ENCODE measurements at places on chromosomes 5 and 9.

GRCh38 chr5:27403243-27403882 is 365.0 kb upstream of the CDH9 start:
- DNase-seq: no peak

DNA sequence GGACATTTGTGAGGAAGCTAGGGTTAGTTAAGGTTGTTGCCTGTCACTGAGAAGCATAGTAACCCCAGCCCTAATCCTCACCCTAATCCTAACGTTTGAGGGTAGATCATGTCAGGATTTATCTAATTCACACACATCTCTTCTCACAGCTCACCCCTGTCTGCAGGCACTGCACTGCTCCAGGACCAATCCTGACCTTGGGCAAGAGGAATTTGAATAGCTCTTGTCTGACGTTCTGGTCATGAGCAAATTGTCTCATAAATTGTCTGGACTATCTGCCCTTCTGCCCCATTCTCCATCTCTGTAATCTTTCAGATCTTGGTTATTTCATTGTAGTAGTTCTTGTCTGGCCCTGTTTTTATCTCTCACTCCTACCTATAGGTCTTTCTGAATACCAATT is 18.7 kb downstream of the CRHBP start:
- no peak for DNase-seq

DNA sequence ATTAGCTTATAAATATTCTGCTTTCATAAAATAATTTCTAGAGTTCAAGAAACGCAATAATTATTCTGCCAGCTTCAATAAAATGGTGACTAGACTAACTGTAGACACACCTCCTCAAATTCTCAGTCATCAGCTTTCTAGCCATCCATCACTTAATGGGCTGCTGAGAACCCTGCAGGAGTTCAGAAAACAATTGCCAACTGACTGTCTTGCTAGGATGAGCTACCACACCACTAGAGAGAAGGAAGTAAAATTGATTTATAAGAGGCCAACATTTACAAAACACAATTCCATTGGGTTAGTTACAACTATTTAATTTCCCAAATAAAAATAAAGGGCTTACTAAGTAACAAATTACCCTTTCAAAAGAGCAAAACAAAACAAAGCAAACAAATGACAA is 126.5 kb upstream of the PAPPA start:
- no peak for DNase-seq

DNA sequence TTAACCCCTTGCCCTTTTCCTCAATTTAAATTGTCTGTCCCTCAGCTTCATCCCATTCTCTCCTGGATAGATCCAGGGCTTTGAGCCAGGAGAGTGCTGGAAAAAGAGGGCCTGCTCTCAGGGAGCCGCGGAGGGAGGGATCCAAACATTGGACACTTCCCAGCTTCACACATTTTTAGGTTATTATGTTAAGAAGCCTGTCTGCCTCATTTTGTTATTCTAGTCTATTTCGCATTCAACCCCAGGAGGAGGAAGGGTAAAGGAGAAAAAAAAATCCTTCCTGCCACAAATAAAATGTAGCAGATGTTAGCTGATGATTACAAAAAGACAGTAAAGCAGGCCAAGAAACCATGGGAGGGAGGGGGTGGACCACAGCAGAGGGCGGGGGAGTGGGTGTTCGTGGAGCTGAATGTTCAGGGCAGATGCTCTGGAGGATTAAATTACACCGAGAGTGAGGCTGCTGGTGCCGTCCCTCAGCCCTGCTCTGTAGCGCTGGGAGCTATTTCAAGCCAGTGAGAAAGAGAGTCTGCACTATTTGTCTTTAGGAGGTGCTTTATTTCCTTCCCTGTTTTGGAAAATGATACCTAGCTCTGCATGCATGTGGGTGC is 60.6 kb upstream of the ZFR start:
- DNase-seq: peak; percentile 5

DNA sequence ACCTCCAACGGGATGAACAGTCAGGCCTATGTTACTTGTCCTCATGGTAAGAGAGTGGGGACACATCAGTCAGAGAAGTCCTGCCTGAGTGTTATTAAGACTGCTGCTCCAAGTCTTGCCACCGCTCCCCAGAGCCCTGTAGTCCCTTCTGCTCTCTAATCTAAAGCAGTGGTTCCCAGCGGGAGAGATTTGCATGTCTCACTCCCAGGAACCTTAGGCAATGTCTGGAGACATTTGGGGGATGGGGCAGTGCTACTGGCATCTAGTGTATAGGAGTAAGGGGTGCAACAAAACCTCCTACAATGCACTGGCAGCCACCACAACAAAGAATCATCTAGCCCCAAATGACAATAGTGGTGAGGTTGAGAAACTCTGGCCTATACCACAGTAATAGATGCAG is 2.6 kb upstream of the SVEP1 start:
- no peak for DNase-seq

DNA sequence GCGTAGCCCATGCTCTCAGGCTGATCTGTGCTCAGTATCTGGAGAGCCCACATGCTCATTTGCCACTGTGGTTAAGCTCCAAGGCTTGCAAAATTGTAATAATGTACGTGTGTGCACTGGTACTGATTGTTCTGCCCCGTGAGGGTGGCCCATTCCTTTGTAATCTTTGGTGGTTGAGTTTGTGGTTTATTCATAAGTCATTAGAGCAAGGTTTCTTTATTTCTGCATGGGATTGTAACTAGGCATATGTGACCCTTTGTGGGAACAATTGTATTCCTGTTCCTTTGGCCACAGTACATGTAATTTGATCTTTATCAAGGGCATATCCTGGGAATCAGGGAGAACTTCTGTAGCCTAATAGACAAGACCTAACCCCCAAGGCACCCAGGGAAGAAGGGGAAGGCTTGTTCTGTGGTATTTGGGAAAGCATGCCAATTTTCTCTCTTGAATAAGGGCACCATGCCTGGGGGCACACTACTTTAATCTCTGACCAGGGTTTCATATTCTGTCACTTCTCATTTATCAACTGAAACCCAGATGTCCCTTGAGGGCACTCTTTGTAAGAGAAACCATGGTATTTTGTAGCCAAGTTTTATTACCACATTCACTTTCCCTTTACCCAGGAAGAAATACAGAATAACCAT is 74.6 kb downstream of the NPR3 start:
- DNase-seq: no peak

DNA sequence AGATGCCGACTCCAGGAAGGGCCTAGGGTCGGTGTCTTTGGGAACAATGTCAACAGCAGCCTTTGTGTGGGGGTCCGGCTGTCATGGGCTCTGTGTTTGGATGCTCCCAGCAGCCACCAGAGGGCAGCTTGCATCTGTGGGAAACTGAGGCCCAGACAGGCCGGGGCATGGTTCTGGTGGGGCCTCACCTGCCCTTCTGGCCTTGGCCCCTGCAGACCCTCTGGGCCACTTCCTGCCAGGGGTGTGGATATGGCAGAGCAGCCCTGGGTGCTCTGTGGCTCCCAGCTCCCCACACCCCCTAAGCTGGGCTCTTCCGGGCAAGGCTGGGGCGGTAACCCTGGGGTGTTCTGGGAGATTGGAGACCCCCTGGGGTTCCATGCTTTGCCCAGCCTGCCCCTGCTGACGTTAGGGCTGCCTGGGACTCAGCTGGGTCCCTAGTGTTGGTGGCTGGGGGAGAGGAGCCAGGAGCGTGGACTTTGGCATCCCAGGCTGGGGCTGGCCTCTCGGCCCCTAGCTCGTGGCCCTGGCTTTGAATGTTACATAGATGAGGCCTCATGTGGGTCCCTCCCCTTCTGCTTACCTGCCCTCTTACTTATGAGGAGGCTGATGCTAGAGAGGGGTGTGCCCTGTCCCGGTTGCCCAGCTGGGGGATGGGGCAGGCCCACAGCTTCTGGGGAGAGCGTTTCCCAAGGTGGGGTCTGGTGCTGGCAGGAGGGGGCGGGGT is 38.3 kb downstream of the RXRA start:
- DNase-seq: no peak

- DNase-seq: no peak
Measured at GRCh38 chr5:159210210-159210661, 883 bp upstream of the RNF145 start.

- DNase-seq: no peak
Measured at GRCh38 chr5:103259705-103260355, 1.3 kb downstream of the MACIR start.

DNA sequence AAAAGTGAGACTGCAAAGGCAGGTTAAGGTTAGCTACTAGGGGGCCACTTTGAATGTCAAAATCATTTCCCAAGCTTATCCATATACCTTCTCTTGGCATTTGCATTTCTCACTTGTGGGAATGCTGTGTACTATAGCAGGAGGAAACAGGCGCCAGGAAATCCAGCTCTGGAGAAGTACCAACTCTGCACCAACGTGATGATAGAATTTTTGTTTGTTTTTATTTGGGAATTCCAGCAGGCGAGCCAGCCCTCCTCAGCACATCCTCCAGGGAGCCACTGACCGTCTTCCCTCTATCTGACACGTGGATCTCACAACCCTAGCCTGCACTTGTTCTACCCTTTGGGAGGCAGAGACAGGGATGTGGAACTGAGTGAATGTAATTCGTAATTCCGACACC is 318.0 kb downstream of the ACTL7B start:
- no peak for DNase-seq

DNA sequence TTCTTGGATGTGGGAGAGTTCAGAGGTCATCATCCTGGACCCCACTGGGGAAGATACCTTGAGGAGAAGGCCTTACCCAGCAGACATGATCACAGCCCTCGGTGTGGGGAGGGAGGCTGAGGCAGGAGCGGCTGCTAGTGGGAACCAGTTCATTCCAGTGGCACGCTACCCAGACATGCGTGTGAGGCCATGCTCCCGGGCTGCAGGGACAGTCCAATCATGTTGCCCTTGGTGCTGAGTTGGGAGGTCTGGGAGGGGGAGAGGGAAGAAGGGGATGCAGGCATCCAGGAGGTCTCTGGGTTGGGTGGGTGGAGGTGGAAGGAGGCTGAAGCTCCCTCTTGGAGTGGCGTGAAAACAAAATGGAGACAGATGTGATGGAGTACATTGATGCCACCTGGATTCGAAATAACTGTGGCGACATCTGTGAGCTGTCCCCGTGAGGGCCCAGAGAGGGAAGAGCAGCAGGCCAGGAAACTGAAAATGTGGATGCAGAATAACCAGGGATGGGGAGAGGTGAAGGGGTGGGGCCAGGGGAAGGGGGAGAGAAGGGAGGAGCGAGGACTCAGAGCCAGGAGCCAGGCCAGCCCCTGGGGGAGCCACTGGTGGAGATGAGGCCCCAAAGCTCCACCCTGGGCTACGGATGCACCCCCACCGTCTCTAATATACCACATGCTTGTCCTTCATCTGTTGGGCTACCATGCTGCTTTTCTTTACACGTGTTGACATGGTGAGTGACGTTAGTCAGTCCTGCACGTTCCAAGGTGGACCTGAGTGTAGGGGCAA is 16.2 kb downstream of the NDUFS6 start:
- no peak for DNase-seq

DNA sequence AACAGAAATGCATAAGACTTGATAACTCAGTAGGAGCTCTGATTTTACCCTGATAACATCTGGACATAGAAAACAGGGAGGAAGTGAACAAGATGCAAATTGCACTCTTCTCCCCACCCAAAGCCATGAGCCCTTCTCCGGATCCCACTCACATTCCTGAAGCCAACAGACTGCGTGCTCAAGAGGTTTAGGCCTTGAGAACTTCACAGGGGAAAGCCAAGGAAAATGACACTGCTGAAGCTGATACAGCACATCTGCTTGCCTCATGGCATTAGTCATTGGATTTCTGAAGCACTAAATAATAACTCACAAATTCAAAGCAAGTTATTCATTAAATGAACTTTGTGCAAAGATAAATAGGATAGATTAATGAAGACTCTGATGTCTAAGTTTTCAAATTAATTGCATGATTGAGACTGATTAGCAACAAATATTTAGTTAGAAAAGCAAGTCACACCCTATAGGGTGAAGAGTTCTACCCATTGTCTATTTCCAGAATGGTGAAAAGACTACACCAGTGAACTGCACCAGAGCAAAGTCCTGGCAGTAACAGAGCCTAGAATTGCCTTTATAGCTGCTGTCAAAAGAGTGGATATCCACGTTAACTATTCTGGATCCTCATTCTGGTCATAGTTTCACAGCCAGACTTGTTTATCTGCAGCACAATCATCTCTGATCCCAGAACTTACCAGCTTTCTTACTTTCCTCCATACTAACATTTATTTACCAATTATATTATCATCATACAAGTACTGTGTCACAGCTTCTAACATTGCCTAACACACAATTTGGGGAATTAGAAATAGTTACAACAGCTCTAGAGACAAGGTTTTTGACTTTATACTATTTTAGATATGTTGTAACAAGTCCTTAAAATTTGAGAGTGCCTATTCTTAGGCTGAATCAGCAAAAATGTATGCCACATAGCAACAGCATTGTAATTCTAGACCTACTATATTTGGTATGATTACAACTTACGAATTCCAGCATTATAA is 432.1 kb upstream of the RGMB start:
- DNase-seq: no peak

- no peak for DNase-seq
Measured at GRCh38 chr5:8676695-8677094, 807.7 kb downstream of the MTRR start.

DNA sequence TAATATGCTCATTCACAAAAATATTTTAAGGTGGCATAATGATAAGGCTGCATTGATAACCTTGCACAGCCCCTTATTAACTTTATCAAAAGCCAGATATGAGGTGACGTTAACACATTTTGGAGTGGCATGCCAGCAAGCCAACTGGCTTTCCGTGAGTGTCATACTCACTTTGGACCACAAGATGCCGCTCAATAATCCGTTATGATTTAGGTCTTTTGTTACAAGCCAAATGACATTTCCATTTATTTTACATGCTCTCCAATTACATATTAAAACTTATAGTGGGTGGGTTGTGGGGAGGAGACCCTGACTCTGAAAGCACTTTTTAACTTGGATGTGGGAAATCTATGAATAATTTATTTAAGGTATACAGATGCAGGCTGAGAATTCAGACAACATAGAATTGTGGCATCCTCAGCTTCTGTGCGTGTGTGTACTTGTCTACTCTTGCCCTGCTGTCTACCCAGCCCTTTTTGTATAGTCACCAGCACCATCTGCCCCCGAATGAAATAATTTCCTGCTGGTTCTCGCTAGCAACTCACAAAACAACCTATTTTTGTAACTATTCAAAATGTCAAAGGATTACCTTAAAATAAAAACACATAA is 305.1 kb downstream of the PSAT1 start:
- DNase-seq: peak; percentile 73

DNA sequence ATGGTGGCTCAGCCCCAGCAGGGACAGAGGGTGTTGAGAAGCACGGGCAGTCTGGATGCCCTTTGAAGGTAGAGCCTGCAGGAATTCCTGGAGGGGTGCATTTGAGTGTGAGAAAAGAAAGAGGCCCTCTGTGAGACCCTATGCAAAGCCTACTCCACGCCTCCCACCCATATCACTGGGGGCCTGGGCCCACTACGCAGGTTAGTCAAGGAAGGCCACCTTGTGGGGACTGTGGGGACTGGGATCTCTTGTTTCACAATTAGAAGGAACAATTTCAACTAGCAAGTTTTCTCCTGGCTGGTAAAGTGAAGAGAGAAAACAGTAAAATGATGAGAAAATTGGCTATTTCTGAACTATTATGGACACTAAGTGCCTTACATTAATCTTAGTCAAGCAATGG is 486.2 kb upstream of the DAP start:
- DNase-seq: no peak

GRCh38 chr5:143985832-143986515 is 174.0 kb downstream of the HMHB1 start:
- no peak for DNase-seq

Measured in NCI-H1417 treated with DMSO at 0.1 percent for 48 hours (cell line).